ENCODE measurements at places on chromosomes 16 and 17. TPM values are rescaled to one million over a fixed set of nuclear protein-coding genes. Genes with fewer than 3 reads are reported as not detected.

DNA sequence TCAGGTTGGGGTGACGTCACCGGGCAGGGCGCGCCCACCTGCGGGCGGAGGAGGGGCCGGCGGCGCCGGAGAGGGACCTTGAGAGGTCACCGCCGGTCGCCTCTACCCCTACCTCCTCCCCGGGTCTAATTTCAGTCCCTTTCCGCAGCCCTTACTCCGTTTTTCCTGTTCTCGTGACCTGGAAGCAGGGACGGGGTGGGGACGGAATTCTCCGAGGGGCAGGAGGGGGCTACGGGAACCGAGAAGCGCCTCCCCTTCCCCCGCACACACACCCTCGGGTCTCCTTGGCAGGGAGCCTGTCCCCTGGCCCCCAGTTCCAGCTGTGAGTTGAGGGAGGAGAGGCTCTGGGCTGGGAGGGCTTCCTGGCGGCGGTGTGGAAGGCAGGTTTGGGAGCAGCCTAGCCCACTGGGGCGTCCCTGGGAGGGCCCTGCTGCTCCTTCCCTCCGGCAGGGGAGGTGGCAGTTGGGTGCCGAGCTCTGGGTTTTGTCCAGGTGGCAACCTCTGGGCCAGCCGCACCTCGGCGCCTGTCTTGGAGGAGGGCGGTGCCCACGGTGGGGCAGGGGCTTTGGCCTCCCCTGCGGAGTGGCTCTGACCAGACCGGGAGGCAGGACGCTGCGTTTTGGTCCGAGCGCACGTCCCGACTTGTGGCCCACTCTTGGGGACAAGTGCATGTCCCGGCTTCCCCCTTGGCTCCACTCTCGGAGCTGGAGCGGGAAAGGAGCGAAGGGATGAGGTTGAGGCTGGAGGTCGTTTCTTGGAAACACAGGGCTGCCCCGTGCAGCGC lies 773 bp downstream of the SYNGR3 start:
- H3K27me3 ChIP-seq, result peaks cover 26% of the 10 kb centered on the region
- peaks cover 11% of the 10 kb centered on the region for H3K36me3 ChIP-seq
- no peaks in the 10 kb centered on the region for H3K4me1 ChIP-seq

- no peak overlapping the region for H3K27ac ChIP-seq
- no peaks in the 10 kb centered on the region for H3K4me1 ChIP-seq
- no peaks in the 10 kb centered on the region for H3K27me3 ChIP-seq
- peaks cover 67% of the 10 kb centered on the region for H3K36me3 ChIP-seq
Measured at GRCh38 chr17:67148352-67148751, 96.6 kb downstream of the HELZ start.

DNA sequence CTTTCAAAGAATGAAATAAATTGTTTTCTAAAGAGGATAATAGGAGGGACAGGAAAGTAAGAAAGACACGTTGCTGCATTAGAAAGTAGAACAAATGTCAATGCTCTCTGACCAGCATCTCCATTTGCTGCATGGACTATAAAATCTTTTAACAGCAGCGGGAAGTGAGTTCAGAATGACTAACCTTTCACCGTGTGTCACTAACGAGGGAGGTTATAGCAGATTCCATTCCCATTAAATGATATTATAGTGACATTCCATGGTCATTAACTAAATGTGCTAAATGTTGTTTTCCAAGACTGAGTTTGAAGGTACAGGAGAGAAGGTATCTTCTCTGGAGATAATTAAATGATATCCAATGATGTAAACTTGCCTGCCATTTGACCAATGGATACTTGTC lies 127.1 kb upstream of the HS3ST3A1 start:
- H3K27ac ChIP-seq, result no peak overlapping the region
- no peaks in the 10 kb centered on the region for H3K27me3 ChIP-seq
- no peak overlapping the region for H3K4me3 ChIP-seq
- H3K36me3 ChIP-seq, result no peaks in the 10 kb centered on the region
- no peak for DNase-seq

DNA sequence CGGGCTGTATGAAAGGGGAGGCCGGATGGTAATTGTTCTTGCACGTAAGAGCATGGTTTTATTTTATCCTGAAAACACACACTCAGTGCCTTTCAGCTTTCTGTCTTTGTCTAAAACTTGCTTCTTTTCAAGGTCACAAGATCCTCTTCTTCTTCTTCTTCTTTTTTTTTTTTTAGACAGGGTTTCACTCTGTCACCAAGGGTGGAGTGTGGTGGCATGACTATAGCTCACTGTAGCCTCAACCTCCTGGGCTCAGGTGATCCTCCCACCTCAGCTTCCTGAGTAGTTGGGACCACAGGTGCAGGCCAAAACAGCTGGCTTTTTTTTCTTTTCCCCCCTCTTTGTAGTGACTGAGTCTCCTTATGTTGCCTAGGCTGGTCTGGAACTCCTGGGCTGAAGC lies 15.9 kb upstream of the ZNF629 start:
- H3K4me1 ChIP-seq, result no peaks in the 10 kb centered on the region
- H3K27me3 ChIP-seq, result no peaks in the 10 kb centered on the region
- H3K27ac ChIP-seq, result no peak overlapping the region
- no peaks in the 10 kb centered on the region for H3K36me3 ChIP-seq

- H3K4me1 ChIP-seq, result peaks cover 5% of the 10 kb centered on the region
- H3K4me3 ChIP-seq, result no peak overlapping the region
- no peak overlapping the region for H3K27ac ChIP-seq
Measured at GRCh38 chr17:49407086-49407485, 7.6 kb downstream of the PHB1 start.

DNA sequence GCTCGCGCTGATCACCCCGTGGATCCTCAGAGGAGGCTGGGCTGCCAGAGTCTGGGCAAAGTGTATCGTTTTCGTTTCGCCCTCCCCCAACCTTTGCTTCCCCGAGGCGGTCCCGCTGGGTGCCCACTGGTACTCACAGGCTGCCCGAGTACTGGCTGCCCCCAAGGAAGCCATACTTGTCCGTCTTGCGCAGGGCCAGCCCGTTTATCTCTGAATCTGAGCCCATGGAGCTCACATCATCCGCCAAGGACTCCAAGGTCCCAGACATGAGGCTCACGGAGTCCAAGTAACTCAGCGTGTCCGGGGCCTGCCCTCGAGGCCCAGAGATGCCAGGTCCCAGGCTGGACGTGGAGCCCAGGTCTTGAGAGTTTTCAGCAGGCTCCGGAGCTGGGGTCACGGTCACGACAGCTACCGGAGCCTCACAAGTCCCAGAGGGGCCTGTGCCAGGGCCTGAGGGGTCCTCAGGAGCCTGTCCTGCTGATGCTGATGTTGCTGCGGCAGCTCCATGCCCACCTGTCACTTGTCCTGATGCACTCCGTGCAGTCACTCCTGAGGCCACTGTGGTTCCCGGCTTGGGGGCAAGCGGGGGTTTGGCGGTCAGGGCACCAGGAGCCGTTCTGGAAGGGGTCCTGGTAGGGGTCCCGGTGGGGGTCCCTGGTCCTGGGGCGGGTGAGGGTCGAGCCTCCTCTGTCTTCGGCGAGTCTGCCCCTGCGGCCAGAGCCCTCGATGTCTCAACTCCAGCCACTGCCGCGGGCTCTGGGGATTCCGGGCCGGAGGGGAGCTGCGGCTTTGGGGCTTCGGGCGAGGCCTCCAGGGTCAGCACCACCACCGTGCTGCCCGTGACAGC lies 980 bp downstream of the TBC1D10B start:
- no peaks in the 10 kb centered on the region for H3K4me1 ChIP-seq
- H3K27ac ChIP-seq, result peak overlapping the region; percentile 81
- no peak for DNase-seq
- H3K4me3 ChIP-seq, result peak overlapping the region; percentile 90
- no peaks in the 10 kb centered on the region for H3K27me3 ChIP-seq

CD7 gene
- total RNA-seq, result 1.7 TPM

SMPD3 gene
- total RNA-seq, result 3.0 TPM

RCVRN gene
- total RNA-seq, result 0.24 TPM

IGF2BP1 gene
- not detected for total RNA-seq

MRM3 gene
- 15.4 TPM for total RNA-seq

DNAJA2 gene
- total RNA-seq, result 50.6 TPM

All from right atrium auricular region (tissue), 2 donors.